WTC11 (cell line): ENCODE measurements at places on chromosomes 12 and 14. TPM values are rescaled to one million over a fixed set of nuclear protein-coding genes. Genes with fewer than 3 reads are reported as not detected.

- DNase-seq, result no peak
Measured at GRCh38 chr14:90979515-90979914, 80.9 kb downstream of the RPS6KA5 start.

DNA sequence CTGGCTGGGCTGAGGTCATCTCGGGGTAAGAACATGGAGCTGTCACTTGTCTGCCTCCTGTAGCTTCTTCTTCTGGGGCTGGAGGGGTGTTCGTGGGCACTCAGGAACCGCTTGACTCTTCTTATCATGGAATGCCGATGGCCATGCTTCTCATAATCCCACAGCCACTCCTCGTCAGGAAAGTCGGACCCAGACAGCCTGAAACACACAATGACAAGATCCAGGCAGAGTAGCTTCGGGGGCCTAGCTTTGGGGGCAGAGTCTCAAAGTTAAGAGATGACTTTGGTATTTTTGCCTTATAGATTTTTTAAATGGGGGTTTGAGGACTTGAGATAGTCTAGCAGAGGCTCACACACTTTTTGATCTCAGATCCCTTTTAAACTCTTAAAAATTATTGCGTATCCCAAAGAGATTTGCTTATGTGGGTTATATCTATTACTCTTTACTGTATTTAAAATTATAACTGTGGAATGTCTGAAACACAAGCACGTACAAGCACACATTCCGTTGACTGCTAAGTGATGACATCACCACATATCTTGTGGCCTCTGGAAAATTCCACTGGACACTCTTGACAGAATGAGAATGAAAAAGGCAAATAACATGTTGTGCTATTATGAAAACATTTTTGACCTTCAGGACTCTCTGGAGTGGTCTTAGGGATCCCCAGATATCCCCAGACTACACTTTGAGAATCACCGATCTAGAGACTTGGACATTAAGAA, 43.3 kb downstream of the BEST3 start:
- DNase-seq, result no peak

- no peak for DNase-seq
Measured at GRCh38 chr14:87405563-87405962, 587.4 kb downstream of the GALC start.

DNA sequence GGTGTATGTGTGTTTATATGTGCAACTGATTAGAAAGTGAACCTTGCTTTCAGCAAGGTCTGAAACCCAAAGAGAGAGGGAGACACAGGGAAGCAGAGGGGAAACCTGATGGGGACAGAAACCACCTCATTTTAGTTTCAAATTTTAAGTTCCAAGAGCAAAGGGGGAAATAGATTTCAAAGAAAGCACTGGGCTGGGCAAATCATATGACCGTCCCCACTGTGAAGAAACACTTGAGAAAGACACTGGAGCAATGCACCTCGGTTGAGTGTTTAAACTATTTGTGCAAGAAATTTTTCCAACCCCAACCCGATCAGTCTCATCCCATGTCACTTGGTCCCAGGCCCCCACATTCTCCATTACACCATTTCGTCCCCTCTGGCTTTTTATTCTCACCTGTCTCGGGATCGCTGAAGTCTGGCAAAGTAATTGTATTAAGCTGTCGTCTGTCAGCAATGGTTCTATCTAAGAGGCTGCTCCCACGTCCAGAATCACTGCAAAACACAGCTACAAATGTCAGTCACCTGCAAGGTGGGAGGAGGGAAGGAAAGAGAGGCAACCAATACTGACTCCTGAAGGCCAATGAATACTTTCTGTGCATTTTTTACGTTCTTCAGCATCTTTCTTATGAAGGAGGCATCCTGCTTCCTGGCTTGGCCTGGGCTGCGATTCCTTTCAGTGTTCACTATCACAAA, 205.7 kb downstream of the TTC7B start:
- DNase-seq, result no peak

DNA sequence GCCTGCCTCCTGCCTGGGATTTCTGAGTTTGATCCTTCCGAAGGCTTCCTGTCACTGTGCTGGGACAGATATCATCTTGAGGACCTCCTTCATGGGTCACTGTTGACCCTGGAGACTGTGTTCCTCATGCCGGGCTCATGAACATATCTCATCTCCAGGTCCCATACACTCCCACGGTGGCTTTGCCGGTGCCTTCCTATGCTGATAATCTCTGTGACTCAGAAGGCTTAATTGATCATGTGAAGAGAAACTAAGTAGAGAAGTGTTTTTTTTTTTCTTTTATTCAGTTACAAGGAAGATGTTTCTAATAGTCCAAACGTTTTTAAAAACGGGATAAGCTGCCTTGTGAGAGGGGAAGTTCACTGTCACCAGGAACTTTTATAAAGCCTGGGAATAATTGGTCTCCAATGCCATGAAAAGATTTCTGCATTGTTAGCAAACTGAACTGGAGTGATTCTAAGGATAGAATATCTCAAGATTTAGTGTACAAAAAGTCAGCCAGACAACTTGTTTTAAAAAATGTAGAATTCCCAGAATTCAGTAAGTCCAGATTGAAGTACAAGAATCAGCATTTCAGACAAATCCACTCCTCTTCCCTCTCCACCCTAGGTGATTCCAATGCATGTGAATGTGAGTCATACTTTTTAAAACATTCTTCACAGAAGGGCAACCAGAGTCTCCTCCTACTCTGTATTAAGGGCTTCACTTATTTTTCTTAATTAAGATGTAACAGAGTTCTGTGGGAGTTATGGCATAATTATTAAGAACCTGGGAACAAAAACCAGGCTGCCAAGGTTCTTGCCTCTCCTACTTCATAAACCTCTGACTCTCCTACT, 139.8 kb upstream of the LGR5 start:
- DNase-seq, result no peak

DNA sequence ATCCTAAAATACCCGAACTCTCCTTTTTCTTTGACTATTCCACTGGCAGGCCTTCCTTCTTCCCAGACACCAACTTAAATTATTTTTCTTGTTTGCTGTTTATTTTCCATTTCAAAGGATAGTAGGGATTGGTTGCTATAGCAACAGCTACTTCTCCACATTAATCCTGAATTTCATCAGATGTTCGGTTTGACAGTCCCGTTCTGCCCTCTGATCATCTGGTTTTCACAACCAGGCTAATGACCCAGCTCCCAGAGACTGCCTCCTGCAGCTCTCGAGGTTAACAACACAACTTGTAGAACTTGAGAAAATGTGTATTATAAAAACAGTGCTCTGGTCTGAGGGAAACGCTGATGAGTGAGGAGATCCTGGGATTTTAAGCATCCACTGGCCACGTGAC, 45.5 kb downstream of the NUAK1 start:
- DNase-seq, result no peak

- DNase-seq, result no peak
Measured at GRCh38 chr14:104642540-104642868, 37.9 kb upstream of the TMEM179 start.

DNA sequence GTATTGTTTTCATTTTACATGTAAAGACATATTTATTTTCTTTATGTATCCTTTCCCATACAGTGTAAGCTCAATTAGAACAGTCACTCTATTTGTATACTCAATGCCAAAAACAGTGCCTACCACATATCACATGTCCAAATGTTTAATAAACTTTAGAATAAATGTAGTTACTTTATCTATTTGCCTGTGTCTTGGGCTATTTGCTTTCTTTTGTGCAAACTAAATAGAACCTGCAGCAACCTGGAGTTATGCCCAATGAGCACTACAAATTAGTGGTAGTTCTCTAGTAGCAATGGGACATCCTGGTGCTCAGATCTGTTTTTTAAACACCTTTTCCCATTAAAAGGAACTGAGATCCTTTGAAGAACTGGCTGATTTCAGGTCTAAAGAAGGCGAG, 186.7 kb downstream of the PPFIA2 start:
- no peak for DNase-seq

GRCh38 chr14:61470961-61471293, 149.5 kb downstream of the PRKCH start:
- DNase-seq, result no peak

DNA sequence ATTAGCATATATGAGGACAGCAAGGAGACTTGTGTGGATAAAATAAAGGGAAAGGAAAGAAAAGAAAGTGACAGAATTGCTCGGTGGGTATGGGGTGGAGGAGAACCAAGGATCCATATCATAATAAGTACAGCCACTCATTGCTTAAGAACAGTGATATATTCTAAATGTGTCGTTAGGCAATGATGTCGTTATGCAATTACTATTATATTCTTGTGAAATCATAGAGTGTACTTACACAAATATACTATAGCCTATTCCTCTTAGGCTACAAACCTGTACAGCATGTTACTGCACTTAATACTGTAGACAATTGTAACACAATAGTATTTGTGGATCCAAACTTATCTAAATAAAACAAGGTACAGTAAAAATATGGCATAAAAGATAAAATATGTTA, 271.1 kb downstream of the CCER1 start:
- no peak for DNase-seq

- DNase-seq, result no peak
Measured at GRCh38 chr12:124720681-124721500, 142.8 kb downstream of the SCARB1 start.

DNA sequence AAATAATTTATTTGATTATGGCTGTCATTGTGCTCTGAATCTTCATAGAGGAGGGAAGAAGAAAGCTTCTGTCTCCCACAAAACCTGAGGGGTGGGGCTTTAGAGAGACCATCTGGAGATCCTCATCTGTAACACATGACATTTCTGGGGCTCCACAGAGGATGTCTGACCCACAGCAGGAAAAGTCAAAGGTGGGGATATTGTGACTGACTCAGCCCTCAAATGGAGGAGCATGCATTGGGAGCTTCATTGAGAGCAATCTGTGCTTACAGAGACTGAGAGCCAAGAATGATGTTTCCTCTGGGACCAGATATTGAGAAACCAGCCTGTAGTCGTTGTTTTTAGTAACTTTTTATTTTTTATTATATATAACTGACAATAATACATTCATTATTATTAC, 158.7 kb downstream of the SYT1 start:
- no peak for DNase-seq

GRCh38 chr14:66979101-66979974, 209.9 kb upstream of the GARIN2 start:
- DNase-seq, result no peak

GRCh38 chr12:32455607-32456071, 56.3 kb downstream of the FGD4 start:
- no peak for DNase-seq

- no peak for DNase-seq
Measured at GRCh38 chr14:105039458-105040205, 18.7 kb upstream of the CDCA4 start.

GRCh38 chr12:7092986-7093460, 778 bp upstream of the C1R start:
- no peak for DNase-seq

DNA sequence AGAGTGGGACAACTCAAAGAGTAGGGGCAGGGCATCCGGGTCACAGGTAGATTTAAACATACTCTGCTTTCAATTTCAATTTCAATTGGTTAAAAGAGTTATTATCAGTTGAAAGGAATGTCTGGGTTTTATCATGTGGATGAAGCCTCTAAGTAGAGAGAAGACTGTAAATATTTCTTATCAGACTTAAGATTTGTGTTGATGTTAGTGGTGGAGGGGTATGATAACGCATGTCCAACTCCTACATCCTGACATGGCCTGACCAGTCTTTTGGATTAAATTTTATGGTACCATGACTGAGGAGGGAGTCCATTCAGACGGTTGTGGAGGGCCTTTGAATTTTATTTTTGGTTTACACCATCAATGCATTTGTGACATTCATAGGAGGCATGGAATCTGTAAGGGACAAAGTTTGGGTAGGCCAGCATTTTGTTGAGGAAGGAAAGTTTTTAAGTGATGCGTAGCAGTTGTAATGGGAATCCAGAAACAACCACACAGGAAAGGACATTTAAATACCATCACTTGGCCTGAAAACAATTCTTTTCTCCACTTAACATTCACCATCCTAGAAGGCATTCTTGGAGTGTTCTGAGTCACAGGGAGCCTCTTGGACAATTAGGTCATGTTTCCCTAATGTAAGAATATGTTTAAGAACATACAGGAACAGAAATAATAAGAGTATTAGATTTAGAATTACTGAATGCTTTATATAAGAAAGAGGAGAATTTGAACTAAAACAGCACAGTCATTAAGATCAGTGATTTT, 371.9 kb downstream of the ATP23 start:
- no peak for DNase-seq

DNA sequence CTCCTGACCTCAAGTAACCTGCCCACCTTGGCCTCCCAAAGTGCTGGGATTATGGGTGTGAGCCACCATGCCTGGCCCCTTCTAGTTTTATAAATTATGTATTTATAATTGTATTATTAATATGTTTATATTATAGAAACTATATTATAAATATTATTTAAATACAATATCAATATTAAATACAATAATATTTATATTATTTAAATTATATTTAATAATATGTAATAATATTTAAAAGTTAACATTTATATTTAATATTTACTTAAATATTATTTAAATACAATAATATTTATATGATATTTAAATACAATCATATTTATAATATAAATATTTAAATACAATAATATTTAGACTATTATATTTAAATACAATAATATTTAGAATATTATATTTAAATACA, 20.0 kb downstream of the SDR9C7 start:
- DNase-seq, result no peak

DNA sequence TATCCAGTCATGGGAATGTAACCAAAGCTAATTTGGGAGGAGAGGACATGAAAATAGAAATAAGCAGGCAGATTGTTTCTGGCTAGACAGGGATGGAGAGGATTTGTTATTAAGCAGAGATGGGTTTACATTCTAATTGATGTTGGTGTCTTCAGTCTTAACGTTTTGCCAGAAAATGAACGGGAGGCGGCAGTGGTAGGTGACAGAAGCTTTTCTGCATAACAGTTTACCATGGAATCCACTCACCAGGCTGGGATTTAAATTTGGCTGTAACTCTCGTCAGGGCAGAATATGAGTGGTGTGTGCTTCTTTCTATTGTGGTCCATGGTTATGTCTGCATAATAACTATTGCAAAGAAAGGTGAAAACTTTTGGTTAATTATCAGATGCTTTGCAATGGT, 50.2 kb upstream of the OTX2 start:
- no peak for DNase-seq

- DNase-seq, result no peak
Measured at GRCh38 chr14:68955164-68955850, 23.8 kb downstream of the ACTN1 start.

Gene CEBPE
- total RNA-seq, result not detected in 3 replicates

Gene MOK
- total RNA-seq, result 2.0 to 2.7 TPM (median 2.6 TPM) in 3 replicates

Gene SLC6A15
- total RNA-seq, result 27.0 to 30.7 TPM (median 27.2 TPM) in 3 replicates

Gene OR6C6
- not detected in 3 replicates for total RNA-seq

Gene DBX2
- total RNA-seq, result 0.27 to 0.35 TPM (median 0.27 TPM) in 3 replicates

Gene LALBA
- not detected in 3 replicates for total RNA-seq

Gene ACACB
- 20.0 to 21.6 TPM (median 20.9 TPM) in 3 replicates for total RNA-seq

Gene ACVR1B
- 20.9 to 24.1 TPM (median 22.3 TPM) in 3 replicates for total RNA-seq

Gene TAS2R46
- 0.44 to 0.85 TPM (median 0.69 TPM) in 3 replicates for total RNA-seq

Gene TMEM121
- 0.81 to 1.9 TPM (median 1.5 TPM) in 3 replicates for total RNA-seq
